ENCODE measurements at places on chromosomes 12 and 14.

DNA sequence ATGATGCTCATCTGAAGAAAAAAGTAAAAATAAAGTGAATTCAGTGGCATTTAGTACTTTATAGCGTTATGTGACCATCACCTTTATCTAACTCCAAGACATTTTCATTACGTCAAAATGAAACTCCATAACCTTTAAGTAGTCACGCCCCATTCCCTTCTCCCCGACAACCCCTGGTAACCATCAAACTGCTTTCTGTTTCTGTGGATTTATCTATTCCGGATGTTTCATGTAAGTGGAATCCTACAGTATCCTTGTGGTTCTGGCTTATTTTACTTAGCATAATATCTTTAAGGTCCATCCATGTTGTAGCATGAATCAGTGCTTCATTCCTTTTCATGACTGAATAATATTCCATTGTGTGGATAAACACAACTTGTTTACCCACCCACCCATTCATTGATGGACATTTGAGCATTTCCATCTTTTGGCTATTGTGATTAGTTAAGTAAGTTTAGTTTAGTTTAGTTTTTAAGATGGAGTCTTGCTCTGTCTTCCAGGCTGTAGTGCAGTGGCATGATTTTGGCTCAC lies 18.5 kb upstream of the MAP1LC3B2 start:
- DNase-seq: no peak

GRCh38 chr14:106129274-106129673 lies 602.9 kb downstream of the TMEM121 start:
- no peak for DNase-seq

GRCh38 chr12:116395396-116395795 lies 117.9 kb upstream of the MED13L start:
- DNase-seq: no peak

- no peak for DNase-seq
These were observed 93.2 kb upstream of the C14orf180 start for GRCh38 chr14:104486222-104486923.

Measured in AG04449 (cell line).